ENCODE measurements at places on chromosomes 5 and 9.

DNA sequence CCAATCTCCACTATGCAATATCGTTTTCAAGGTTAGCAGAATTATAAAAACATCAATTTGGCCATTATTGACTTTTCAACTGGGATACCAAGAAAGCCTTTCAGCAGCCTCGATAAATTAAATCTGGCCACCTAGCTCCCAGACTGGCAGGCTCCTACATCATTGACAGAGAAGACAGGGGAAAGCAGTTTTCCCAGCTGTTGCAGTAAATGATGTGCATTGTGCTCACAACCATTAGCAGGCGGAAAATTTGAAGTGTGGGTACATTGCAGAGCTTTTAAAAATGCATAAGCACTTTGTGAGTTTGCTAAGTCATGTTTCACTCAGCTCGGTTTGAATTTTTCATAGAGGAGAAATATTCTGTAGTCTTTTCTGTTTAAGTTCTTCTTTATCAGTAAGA, 297.9 kb downstream of the KCTD16 start:
- no peak for DNase-seq

DNA sequence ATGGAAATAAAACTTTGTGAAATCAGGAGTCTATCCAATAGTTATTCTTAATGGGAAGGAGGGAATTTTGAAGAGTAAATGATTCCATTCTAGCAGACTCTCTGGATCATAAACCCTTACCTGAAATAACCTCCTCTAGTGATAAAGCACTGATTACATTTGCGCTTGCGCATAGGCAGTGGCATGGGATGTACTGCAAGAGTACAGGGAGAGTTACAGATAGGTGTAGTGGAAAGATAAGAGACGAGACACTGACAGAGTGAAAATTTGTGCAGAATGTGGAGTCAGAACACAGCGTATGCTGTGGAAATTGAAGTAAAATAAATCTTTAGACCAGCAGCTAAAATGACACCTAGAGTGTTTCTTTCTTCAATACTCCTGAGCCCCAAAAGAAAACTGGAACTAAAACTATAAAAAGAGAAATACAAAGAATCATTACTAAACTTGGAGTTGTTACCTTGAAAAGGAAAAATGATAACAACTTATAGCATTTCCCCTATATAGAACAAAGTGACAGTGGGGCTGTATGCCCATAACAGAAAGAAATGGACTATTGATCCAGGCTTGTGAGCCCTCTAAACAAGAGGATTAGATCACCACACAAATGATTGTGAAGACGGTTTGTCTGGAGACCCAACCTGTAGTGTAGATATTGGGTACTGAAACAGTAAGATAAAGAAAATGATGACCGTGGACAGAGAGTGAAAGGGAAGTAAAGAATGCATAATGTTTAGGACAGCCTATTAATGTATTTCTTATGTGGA, 1471.2 kb upstream of the NUDT12 start:
- DNase-seq: no peak

DNA sequence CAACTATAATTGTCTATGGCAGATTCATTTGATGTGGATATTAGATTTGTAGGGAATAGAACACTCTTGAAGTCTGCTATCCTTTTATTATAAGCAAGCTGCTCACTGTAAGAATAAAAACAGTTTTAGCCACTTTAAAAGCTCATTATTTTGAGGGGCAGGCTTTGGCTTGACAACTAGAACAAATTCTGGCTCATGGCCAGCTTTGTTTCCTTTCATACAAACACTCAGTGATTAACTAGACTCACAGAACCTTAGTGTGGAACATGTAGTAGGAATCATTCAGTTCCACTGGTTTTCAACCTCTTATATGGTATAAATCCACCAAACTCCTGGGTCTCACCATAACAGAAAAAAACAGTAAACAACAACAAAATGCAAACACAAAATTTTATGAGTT, 27.4 kb upstream of the CEP120 start:
- DNase-seq: peak; percentile 16

DNA sequence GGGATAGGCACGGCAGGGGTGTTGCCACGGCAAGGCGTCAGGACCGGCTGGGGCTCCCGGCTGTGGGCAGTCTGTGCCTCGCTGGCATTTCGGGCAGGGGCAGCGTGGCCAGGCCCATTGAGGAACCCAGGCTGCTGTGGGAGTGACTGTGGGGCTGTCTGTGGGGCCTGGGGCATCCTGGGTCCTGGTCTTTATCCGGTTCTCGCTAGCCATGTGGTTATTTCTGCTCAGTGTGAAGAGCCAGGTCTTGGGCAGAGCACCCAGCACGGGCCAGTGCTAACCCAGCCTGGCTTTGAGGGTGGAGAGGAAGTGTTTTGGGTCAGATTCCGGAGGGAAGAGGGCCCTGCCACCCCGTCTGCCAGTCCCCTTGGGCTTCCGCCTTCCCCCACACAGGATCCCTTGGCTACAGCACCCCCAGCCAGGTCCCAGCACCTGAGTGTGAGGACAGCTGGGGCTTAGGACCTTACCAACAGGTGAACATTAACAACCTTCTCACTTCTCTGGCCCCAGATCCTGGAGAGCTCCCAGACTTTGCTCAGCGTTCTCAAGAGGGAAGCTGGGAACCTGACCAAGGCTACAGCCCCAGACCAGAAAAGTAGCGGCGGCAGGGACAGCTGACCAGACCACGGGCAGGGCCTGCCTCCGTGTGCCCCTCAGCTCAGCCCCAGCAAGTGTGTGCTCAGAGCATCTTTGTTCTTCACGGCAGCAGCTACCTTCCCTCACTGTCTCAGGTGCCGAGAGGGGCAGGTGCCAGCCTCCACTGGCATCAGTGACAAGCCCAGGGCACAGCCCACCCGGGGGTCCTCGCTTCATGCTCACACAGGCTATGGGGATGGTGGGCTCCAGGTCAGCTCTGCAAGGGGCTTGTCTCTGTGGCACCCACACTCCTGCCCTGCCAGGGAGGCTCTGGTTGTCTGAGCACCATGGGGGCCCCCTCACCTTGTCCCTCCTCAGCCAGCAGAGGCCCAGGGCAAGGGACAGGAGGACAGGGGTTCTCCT, 1.1 kb downstream of the SSNA1 start:
- DNase-seq: no peak

DNA sequence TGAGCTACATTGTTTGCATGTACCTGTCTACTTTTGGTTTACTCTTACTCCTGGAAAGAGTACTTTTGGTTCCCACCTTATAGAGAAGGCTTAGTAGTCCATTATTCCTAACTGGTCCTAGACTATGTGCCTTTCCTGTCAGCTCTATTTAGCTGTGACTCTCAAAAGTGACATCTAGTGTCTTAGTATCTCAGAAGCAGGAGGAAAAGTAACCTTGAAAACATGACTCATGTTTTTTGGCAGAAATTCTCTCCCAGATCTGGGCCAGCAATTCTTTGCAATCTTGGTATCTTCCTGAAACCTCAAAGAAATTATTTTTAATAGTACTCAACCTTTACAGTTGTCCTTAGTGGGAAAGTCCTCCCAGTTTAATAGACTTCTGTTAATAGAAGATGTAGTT, 691.7 kb upstream of the SEMA6A start:
- no peak for DNase-seq

All from right renal pelvis (tissue), 4 donors.